ENCODE measurements at places on chromosomes 7 and 10.

DNA sequence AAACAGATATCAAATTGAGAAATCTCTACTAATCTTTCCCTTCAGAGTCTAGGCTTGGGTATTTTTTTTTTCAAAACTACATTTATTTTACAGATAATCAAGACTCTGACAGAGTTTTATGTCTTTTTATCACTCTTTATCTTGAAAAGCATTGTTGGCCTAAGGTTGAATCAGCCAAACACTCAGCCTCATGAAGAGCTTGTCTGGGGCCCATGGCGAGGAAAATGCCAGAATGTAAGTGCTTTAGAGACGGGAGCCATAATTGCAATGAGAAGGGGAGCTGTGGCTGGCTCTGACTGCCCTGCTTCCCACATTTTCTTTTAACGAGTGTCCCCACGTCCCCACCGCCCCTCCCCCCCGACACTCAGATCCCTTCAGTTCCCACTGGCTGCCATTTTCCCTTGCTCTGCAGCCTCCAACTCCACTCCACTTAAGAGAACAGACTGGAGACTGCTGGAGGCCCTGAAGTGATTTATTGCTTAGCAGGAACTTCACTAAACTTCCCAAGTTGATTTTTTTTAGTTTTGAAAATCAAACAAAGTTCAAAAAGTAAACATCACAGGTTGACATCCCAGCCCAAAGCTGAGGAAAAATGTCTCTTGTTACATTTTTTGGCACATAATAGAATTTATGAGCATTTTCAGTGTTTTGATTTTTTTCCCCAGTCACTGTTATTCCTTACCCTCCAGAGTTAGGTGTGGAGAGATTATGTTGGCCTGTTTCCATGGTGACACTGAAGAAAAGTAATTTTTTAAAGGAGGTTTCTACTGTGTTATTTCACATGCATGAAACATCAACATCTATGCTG is 637.5 kb upstream of the GALNT17 start:
- no peak for DNase-seq

- DNase-seq, result no peak
Measured at GRCh38 chr10:96152437-96152836, 22.3 kb downstream of the ZNF518A start.

DNA sequence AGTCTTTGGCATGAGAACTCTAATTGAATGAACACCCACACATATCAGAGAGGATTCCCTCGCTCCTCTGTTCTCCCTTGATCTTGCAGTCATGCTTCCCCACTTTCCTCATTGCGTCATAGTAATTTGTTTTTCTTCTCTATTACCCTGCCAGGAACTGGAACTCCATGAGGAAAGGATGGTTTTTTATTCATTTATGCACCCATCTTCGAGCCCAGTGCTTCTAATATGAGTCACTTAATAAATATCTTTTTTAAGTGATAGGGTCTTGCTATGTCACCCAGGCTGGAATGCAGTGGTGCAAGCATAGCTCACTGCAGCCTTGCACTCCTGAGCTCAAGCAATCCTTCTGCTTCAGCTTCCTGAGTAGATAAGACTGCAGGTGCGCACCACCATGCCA is 83.5 kb downstream of the OTUD1 start:
- no peak for DNase-seq

GRCh38 chr10:86964061-86964846 is 4.0 kb upstream of the ADIRF start:
- DNase-seq, result no peak

DNA sequence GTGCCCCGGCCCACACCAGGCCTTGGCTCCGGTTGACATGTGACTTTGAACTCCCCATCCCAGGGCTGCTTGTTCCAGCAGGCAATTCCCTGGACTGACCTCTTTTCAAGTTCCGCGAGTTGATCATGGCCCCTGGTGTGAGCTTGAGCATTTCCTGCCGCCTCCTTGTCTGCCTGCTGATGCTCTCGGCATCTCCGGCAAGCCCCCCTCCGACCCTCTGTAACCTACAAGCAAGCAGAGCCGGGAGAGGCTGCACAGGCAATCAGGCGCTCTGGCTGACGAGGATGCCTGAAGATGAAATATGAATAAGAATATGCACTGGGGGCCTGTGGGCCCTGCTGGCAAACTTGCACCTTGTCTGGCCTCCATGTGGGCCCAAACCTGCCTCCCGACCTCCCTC is 304.9 kb upstream of the MKI67 start:
- DNase-seq, result no peak

Measured in NT2/D1 (cell line).